ENCODE measurements at places on chromosomes 7 and 10.

DNA sequence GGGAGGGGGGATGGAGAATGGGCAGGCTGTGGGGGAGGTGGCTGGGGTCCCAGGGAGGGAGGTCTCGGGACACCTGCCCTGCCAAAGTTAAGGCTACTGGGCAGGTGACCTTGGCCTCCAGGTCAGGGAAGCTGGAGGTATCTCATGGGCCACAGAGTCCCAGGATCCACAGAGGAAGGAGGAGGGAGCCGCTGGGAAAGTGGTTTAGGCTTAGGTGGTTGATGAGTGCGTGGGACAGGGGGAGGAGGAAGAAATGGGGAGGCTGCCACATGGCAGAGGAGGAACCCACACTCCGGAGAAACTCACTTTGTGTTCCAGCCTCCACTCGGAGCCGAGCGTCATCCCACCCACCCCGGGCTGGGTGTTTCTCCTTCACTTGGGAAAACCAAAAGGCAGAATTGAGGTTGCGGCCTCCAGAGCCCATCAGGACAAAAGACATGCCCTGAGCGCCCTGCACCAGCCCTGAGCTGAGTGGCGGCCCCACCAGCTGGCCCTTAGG lies 46.1 kb downstream of the ASB13 start:
- DNase-seq, result no peak

GRCh38 chr10:767211-767610 lies 77.7 kb upstream of the DIP2C start:
- no peak for DNase-seq

DNA sequence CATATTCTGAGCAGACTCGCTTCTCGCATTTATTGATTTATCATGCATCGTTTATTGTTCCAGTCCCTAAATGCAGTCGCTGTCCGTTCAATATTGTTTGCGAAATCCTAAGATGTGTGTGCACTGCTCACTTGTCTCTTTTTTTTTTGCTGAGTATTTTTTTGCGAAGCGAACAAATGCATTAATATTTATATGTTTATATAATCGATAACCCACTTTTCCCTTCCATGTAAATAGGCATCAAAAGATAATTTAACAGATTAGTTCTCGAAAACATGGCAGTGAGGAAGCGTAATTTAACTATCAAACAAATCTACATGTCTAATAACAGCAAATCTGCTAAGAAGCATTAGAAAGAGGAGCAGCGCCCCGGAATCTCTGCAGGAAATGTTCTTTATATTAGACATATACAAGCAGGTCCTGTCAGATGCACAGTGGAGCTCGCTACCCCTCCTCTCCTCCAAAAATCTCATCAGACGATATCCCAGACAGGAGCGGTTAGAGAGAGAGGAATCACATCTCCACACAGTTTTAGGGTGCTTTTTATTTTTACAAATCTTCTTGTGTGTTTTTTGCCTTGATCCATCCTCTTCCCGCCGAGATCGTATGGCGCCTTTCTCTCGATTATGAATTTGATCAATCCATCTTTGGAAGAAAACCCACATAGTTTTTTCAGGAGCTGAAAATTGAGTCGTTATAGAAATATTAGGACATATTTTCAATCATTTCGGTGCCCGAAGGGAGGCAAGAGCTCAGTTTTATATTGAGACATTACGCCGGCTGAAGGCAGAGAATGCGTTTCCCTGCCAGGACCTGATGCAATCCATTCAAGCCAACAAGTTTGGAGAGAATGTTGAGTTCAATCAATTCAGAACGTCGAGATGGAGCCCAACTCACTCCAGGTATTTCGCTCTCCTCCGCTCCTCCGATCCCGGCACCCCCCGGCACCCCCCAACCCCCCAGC lies at the start of gene ARID5B:
ARID5B (plus strand) TSS at position 871 of the 964 bp plus-strand sequence; CDS start at position 882, 11 bp downstream.
- DNase-seq, result peak; percentile 70

GRCh38 chr7:64876792-64877713 lies 26.0 kb upstream of the ZNF273 start:
- no peak for DNase-seq
